ENCODE measurements at places on chromosomes 13 and 19.
A peak's percentile ranks its signal among the peaks of the same experiment; 100 is the strongest.

GRCh38 chr13:32141462-32141861 lies 109.9 kb downstream of the FRY start:
- DNase-seq: no peak

- no peak for DNase-seq
These were observed 2.6 kb upstream of the LRP3 start for GRCh38 chr19:33191501-33191900.

DNA sequence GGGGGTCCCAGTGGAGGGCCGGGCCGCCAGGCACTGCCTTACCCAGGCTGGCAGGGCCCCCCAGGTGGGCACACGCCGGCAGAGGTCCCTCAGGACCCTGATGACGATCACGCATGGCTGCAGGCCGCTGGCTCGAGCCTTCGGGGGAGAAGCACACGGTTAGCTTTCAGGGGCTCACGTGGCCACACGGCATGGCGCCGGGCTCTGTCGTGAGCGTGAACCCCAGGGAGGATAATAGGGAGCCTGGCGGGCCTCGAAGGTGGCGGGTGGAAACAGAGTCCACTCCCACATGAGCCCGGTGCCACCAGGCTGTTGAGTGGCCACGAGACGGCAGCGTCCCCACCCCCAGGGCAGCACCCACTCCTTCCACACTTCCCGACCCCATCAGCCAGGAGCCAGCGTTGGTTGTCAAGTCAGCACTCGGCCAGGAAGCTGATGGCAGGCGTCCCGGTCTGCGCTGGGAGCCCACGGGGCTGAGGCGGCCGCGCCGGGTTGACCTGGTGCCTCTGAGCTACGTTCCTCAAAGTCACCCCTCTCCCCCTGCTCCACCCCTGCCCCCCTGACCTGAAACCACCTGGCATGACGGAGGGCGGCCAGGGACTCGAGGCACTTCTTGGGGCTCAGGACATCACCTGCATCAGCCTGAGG lies 24.7 kb upstream of the MATK start:
- DNase-seq: peak; percentile 55

GRCh38 chr13:30819136-30819888 lies 84.0 kb downstream of the ALOX5AP start:
- DNase-seq: no peak

GRCh38 chr13:33994198-33994597 lies 176.2 kb downstream of the RFC3 start:
- DNase-seq: no peak

GRCh38 chr19:21765151-21765550 lies 2.2 kb downstream of the ZNF100 start:
- no peak for DNase-seq

- no peak for DNase-seq
These were observed 185.6 kb upstream of the STARD13 start for GRCh38 chr13:33471204-33471603.

DNA sequence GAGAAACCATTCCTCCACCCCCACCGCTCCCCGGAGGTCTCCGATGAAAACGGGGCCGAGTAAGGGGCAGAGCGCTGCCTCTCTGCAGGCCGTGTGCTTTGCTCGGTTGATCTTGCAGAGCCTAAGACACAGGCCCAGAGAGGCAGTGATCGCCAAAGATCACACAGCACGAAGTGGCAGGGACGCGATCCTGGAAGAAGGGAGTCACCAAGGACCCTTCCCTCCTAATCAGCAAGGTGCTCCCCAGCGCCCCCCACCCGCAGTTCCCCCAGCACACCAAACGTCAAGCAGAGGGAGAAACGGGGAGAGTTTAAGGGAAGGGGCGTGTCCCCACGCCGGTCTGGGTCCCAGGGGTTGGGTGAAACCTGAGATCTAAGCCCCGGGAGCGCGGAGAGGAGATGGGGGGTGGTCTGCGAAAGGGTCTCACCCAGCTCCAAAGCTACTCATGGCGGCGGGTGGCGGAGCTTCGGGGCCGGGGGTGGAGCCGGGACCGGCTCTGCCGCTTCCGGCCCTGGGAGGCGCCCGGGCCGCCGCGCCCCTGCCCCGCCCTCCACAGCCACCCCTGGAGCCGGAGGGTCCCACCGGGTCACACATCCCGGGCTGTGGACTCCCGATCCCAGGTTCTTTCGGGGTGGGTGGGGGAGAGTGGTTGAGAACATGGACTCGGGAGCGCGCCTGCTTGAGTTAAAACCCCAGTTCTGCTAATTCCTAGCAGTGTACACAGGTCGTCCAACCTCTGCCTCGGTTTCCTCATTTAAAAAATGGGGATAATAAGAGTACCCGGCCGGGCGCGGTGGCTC lies at the start of gene EML2:
TSS of gene EML2 (minus strand) at position 468 of the 800 bp plus-strand sequence. CDS start at position 447, 21 bp downstream.
- no peak for DNase-seq

DNA sequence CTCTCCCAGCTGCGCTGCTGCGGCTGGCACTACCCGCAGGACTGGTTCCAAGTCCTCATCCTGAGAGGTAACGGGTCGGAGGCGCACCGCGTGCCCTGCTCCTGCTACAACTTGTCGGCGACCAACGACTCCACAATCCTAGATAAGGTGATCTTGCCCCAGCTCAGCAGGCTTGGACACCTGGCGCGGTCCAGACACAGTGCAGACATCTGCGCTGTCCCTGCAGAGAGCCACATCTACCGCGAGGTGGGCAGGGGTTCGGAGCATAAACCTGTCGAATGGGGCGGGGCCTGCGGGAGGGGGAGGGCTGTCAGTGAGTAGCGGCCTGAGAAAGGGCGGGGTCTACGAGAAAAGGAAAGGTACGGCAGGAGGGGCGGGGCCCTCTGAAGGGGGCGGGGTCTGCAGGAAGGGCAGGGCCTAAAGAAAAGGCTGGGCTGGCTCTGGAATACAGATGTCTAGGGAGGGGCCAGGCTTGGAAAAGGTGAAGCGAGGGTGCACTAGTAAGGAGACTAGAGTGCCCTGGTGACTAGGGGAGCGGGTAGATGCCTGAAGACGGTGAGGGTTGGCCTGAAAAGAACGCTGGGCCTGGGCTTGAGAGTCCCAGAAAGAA lies 3.6 kb downstream of the CD37 start:
- no peak for DNase-seq

- peak; percentile 39 for DNase-seq
These were observed 144.4 kb downstream of the DIAPH3 start for GRCh38 chr13:60019119-60019993.

GRCh38 chr13:43934273-43934672 lies 54.6 kb downstream of the LACC1 start:
- DNase-seq: no peak

GRCh38 chr19:45125975-45126493 lies 33.1 kb downstream of the PPP1R37 start:
- DNase-seq: peak; percentile 36

DNA sequence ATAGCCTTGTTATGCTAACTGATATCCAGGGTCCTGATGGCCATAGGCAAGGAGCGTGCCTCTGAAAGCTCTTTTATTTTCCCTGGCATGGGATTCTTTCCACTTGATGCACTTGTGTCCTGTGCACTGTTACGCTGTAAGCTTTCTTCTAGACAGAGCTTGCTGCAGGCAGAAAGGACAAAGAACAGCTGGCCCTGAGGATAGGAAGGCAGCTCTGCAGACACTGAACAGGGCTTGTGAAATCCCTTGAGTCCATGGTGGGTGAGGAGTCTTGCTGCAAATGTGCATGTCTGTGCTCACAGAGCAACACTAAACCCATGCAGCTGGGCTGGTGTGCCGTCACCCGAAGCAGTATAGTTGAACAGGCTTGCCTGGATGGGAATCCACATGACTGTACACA lies 126.6 kb downstream of the AKAP11 start:
- DNase-seq: no peak
